ENCODE measurements at places on chromosomes 4 and X. TPM values are rescaled to one million over a fixed set of nuclear protein-coding genes. Genes with fewer than 3 reads are reported as not detected.

ZNF157 gene
- total RNA-seq = not detected

RENBP gene
- 15.0 TPM for total RNA-seq

CT55 gene
- not detected for total RNA-seq

LDOC1 gene
- total RNA-seq = 7.6 TPM

DNA sequence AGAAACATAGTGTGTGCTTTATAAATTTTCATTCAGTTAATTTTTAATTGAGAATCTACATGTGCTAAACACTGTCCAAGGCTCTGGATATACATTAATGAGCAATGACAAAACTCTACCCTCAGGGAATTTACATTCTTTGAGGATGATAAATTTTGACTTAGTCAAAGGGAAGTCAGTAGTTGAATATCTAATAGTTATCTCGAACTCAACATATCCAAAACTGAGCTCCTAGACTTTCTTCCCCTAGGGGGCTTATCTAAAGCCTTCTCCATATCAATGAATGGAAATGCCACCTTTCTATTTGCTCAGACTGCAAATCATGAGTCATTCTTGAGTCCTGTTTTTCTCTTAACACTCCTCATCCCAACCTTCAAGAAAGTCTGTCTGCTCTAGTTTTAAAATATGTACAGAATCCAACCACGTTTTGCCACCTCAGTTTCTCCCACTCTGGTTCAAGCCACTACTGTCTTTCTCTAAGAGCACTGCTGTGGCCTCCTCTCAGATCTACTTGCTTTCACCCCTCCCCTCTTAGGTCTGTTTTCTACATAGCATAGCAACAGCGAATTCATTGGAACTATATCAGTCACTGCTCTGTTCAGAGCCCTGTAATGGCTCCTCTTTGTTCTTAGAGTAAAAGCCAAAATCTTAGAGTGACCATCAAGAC, 9.5 kb downstream of the PARM1 start:
- no peak for ATAC-seq

- no peak for ATAC-seq
Measured at GRCh38 chrX:31298916-31299315, 227.1 kb upstream of the FTHL17 start.

SPANXN3 gene
- not detected for total RNA-seq

FGFBP1 gene
- 0.27 TPM for total RNA-seq

- ATAC-seq = no peak
Measured at GRCh38 chr4:92599044-92599443, 295.3 kb downstream of the GRID2 start.

DNA sequence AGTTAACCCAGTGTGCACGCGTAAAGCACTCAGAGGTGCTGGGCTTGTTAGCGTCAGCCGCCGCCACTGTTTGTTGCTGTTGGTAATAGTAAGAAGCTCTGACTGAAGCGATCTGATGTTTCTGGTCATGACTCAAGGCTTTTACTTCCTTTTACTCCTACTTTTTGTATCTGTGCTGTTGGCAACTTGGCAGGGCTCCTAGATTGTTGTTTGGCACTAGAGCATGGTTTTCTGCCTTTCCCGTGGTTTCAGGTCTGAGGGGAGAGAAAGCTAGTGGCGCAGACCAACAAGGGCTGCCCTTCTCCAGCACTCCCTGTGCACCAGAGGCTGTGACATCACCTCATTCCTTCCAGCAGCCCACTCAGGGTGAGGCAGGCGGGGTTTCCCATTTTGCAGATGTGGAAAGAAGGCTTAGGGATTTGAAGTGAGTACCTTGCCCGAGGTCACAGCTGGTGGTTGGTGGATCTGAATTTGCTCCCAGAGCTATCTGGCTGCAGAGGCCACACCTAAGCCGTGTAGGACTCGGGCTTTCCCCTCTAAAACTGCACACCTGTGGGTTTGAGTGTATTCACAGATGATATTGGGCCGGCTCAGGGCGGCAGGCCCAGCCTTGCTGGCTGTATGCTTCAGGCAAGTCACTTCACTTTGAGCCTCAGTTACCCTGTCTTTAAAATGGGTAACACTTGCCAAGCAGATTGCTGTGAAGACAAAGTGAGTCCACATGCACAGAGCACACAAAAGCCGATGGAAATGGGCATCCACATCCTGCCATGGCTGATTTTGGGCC, 51.2 kb upstream of the TADA2B start:
- no peak for ATAC-seq

DNA sequence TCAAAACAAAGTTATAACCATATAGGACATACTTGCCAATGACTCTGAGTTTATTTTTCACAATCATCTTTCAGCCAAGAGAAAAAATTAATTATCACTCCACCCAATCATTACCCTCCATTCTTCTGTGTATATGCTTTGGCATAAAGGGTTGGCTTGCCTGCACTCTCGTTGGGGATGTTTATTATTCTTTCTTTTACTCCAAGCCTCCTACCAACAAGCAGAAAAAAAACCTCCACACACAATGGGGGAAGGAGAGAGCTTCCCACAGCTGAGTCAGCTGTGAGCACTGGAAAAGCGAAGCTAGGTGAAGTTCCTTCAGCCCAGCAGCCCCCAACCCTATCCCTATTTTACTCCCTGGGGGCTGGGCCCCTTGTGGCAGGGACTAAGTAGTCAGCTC, 1.5 kb downstream of the OPHN1 start:
- ATAC-seq = no peak

ATRX gene
- total RNA-seq = 109 TPM

- peak; percentile 82 for ATAC-seq
Measured at GRCh38 chrX:111869639-111870034, 6.3 kb upstream of the TRPC5OS start.

- ATAC-seq = peak; percentile 55
Measured at GRCh38 chrX:66163849-66164411, at the start of gene HEPH. Gene HEPH (plus strand): TSS chrX:66164247. CDS start chrX:66170571, 6,324 bp downstream.

P2RY4 gene
- 0.27 TPM for total RNA-seq

UGT2A1 gene
- total RNA-seq = not detected

GPRASP1 gene
- total RNA-seq = 28.7 TPM

DNA sequence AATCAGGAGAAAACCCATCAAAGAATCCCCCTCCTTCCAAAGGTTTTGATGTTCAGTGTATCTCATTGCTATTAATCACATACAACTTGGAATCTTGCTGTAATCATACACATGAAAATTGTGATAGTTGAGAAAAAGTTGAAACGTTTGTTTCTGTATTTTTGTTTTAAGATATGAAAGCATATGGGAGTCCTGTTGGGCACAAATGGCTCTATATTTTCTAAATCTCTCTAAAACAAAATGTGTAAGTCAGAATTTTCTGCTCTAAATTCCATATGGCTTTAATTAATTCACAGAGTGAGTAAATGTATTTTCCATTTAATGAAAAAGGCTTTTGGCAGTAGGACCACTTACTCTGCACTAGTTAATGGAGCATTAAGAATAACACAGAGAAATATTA, 140.2 kb downstream of the MOSPD2 start:
- ATAC-seq = no peak

GRCh38 chrX:17553469-17553868, 178.5 kb downstream of the NHS start:
- ATAC-seq = no peak

GRCh38 chr4:73139991-73140390, 70.5 kb upstream of the COX18 start:
- no peak for ATAC-seq

DNA sequence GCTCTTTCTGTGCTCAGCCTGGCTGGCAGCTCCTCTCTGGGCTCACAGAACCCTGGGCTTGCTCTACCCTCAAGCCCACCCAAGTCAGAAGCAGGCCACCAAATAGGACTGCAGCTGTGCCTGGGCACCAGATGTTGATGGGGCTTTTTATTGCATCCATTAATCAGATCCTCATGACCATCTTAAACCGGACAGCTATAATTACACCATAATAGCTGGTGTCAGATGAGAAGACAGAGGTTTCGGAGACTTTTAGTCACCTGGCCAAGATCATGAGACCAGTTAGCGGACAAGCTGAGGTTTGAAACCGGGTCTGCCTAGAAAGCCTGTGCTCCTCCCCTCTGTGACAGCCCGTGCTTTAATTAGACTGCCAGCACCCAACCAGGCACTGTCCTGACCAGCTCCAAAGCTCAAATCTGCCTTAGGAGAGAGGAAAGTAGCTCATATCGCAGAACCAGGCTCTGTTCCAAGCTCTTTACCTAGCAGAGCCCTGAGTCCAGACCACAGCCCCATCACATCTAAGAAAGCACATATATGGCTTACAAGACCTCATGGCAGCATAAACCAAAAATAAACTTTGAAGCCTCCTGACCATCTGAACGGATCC, 88.9 kb downstream of the JAKMIP1 start:
- ATAC-seq = no peak

DNA sequence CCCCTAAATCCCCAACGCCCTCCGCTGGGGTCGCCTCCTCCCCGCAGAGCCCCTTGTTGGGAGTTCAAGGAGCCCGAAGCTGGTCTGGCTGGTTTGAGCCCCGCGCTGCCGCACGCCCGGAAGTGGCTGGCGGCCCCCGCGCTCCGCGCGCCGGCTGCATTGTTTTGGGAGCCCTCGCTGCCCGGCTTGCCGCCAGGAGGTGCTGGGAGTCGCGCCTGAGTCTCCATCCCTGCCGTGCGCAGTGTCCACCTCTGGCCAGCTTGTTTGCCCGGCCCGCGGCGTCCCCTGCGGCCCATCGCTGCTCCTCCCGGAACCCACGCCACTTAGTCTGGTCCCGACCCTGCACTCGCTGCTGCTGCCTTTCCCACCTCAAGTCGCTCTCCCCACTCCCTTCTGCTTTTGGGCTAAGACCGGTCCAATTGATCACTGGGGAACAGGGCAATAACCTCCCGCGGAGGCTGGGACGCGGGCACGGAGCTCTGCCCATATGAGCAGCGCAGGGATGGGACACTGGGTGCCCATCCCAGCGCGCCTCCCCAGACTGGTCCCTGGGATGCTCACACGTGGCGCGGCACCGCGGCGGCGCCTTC, 2.2 kb upstream of the SFRP2 start:
- ATAC-seq = peak; percentile 41

DNA sequence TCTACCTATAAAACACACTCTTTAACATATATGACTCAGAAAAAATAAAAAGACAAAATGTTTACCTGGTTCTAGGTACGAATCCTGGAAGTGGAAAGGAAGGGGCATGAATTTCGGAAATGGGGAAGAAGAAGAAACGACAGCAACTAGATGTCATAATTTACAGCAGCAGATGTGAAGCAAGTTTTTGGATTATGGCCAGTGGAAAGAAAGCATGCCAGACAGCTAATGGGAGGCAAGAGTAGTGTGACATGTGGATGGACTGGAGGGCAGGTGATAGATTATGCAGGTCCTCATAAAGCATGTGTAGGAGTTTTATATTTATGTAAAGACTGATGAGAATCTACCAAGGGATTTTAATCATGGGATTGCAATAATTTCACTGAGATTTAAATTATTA, 279.0 kb upstream of the TACR3 start:
- no peak for ATAC-seq

DNA sequence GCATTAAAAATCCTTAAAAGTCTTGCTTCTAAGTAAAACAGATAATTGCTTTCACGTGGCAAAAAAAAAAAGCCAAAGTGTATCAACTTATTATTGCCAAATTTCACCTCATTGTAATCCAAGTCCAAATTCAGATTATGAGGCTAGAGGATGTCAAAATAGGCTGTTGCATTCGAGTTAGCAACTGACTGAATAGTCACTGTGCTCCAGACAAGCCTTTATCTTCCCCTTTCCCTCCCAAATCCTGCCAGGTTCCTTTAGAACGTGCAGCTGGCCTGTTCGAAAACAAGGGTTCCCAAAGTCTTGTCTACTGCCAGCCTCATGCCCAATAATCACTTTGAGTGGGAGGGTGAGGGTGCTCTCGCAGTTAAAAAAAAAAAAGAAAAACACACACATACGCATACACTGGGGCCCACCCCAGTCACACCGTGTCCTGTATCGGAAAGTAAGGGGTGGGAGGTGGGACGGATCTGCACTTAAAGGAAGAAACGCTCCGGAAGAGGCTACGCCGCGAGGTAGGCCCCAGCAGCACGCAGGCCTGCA, 603 bp downstream of the MAD2L1 start:
- no peak for ATAC-seq

DNA sequence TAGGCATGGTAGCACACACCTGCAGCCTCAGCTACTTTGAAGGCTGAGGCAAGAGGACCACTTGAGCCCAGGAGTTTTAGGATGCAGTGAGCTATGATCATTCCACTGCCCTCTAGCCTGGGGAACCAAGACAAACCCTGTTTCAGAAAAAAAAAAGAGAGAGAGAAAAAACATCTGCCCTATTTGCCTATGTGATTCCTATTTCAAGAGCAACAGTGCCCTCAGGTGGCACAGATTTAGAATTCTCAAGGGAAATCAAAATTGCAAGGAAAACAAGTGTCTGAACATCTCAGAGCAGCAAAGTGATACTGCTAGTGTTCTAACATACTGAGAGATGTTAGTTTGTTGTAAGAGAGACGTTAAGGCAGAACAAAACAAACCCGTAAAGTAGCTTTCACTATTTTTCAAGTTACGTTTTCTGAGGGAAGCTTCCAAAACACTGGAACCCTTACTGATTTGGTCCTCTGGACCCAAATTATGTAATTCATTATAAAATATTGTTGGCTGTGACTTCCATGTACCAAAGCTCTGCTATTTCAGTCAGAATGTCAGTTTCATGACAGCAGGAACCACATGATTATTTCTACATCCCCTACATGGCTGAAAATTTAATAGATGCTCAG, 7.9 kb downstream of the BDH2 start:
- ATAC-seq = no peak

TMPRSS11F gene
- not detected for total RNA-seq

DNA sequence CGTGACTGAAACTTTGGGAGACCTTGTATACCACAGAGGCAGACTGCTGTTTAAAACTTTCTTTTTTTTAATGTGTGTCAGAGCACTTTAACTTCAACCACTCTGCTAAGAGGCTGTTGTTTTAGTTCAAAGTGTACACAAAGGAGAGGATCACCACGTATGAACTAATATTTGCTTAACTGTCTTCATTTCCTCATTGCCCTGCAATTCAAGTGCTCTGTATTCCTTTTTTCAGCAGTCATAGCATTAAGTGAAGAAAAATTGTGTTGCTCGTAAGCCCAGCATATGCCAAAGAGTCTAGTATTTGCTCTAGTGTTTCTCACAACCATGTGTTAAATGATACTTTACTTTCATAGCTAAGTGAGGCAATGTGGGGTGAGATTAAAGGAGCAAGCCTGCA, 63.0 kb upstream of the HHIP start:
- ATAC-seq = no peak

NAP1L3 gene
- 5.8 TPM for total RNA-seq

DNA sequence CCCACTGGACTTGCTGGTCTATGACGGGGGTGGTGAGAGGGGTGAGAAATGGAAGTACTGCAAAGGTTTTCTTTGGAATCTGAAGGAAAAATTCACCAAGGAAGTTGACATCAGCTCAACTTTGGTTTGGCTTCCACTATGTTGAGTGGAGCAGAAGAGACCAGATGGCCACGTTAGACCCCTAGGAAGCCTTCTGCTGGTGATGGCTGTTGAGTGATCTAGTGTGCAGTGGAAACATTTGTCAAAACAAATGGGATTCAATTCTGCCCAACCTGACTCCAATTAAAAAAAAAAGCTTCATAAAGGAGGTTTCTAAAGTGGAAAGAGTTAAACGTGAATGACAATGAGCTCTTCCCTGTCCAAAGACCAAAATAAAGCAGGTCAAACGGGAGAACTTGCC, 25.7 kb downstream of the SEL1L3 start:
- ATAC-seq = no peak

TRAPPC11 gene
- total RNA-seq = 55.1 TPM

CD38 gene
- 3.4 TPM for total RNA-seq

SH2D1A gene
- 0.62 TPM for total RNA-seq

PCDH18 gene
- 51.2 TPM for total RNA-seq
